ENCODE measurements at places on chromosomes 11 and 22. TPM values are rescaled to one million over a fixed set of nuclear protein-coding genes. Genes with fewer than 3 reads are reported as not detected.

CASP5 gene
- total RNA-seq = 0.29 TPM

F2 gene
- not detected for total RNA-seq

C2CD2L gene
- 11.0 TPM for total RNA-seq

GGTLC3 gene
- not detected for total RNA-seq

CHORDC1 gene
- total RNA-seq = 35.3 TPM

DNA sequence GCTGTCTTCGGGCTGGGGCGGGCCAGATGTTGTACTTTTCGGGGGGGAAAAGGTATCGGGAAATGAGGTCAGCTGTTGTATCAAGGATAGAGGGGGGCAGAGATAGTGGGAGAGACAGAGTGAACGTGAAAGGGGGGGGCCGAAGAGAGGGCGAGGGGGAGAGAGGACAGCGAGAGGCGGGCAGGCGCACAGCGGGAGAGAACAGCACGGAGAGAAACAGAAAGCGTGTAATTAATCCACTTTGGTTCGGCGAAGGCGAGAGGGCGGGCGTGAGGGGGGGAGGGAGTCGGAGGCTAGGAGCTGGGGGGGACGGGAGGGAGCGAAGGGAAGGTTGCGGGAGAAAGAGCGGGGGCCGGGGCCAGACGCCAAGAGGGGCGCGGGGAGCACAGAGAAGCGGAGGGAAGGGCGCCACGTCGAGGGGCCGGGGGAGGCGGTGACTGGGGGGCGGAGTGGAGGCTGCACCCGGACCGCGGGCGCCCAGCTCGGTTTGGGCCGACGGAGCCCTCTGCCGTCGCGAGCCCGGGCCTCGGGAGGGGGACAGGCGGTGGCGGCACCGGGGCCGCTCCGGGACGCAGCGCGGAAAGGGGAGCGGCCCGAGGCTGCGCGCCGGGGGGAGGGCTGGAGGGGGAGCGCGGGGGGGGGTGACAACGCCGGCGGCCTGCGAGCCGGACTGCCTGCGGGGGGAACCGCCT lies 612 bp downstream of the IGF2 start:
- no peak for DNase-seq

DNA sequence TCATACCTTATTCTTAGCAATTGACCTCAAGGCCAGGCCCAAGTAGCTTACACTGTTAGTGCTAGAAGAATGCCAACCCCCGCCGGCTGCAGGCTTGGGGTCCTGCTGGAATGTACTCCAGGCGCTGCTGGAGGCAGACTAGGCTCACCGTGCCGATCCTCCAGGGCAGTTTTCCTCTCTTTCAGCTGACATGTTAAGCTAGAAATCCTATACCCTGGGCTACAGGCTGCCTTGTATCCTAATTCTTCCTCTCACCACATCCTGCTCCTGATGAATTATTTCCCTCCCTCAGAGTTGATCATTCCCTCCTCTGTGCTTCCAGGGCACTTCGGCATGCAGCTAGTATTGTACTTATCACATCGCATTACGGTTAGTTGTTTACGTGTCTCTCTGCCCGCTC lies 3.4 kb downstream of the SPTBN2 start:
- DNase-seq = no peak
